ENCODE measurements at places on chromosomes 3 and 15.

GRCh38 chr3:139617672-139618268, 60.0 kb downstream of the NMNAT3 start:
- no peak for DNase-seq

DNA sequence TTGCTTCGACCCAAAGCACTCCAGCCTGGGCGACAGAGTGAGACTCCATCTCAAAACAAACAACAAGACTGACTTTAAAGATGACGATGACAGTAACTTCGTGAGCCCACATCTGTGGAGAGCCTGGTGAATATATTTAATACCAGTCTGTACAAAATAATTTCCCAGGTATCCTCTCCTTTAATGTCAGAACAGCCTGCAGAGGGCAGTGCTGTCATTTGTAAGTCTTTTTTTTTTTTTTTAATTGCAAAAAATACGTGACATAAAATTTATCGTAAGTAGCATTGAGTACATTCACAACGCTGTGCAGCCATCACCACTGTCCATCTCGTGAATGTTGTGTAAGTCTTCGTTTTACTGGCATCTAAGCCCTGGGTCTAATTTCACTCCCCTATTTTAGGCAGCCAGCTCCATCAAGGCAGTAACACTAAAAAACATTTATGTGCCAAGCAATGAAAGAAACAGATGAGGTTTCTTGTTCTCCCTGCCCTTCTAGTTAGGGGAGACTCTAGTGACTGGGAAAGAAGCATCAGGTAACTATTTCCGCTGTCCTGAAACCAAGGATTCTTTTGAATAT, 1.4 kb downstream of the HTD2 start:
- DNase-seq, result no peak

DNA sequence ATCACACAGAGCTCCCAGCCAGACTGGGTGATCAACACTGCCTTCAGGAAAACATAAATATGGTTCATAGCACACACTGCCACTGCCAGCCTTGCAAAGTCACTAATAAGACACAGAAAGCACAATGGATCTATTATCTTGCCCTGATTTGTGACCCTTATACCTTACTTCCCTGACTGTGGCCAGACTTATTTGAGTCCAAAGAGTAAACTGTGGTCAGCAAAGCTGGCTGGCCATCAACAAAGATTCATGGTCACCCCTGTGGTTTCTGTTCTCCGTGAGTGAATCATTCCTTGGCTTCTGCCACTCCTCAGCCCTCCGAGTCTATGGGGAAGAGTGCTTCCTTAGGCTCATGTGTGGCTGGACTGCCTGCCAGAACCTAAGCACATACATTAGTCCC, 437.7 kb downstream of the RAP2B start:
- peak; percentile 70 for DNase-seq

- DNase-seq, result no peak
Observed at GRCh38 chr3:13074006-13074375, 762 bp upstream of the IQSEC1 start.

GRCh38 chr3:183031826-183032225, 51.5 kb upstream of the DCUN1D1 start:
- DNase-seq, result no peak

GRCh38 chr3:195282961-195283360, 12.0 kb upstream of the XXYLT1 start:
- no peak for DNase-seq

- DNase-seq, result no peak
Observed at GRCh38 chr3:136177876-136178275, 18.3 kb downstream of the MSL2 start.

GRCh38 chr3:188863999-188864406, 307.8 kb upstream of the TPRG1 start:
- peak; percentile 53 for DNase-seq

DNA sequence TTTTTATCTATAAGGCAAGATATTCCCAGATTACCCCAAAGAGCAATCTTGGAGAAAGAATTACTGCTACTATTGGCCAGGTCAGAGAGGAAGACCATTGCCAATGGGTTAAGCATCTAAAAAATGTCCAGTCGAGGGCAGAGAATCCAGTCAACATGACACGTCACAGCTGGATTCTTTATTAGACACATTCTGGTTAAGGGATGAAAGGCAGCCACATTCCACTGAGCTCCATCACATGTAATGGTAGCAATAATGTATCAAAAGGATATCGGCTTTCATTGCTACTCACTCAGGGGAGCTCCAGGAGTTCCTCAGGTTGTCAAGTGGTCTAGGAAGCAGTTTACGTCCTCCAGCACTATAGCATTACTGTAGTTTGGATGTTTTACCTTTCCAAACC, 421.1 kb downstream of the PLOD2 start:
- DNase-seq, result no peak

GRCh38 chr3:17030956-17031652, 146.3 kb downstream of the PLCL2 start:
- DNase-seq, result no peak

DNA sequence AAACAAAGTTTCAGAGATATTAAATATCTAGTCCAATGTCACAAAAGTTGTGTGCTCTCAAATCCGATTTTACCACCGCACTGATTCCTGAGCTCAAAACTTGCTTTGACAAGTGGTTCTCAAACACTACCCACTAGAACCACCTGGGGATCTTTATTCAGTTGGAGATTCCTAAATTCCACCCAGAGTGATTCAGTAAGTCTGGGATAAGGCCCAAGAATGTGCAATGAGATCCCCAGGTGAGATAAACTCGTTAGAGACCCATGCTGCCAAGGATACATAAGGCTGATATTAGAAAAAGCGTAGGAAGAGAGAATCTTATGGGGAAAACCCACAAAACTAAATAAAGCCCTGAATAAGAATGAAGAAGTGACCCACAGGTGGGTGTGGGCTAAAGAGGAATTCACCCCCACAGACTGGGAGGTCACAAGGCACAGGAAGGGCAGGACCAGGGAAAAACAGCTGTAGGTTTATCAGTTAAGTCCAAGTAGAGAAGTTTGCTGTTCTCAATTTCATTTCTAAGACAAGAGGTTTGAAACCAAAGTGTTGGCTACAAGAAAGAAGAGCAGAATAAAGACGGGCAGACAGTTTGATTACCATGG, 11.5 kb upstream of the RPS17 start:
- DNase-seq, result no peak

- DNase-seq, result no peak
Observed at GRCh38 chr3:59411694-59412093, 361.9 kb upstream of the CFAP20DC start.

GRCh38 chr3:171690281-171690680, 120.0 kb downstream of the PLD1 start:
- DNase-seq, result no peak

GRCh38 chr15:47384341-47384740, 333.0 kb upstream of the SEMA6D start:
- peak; percentile 34 for DNase-seq

DNA sequence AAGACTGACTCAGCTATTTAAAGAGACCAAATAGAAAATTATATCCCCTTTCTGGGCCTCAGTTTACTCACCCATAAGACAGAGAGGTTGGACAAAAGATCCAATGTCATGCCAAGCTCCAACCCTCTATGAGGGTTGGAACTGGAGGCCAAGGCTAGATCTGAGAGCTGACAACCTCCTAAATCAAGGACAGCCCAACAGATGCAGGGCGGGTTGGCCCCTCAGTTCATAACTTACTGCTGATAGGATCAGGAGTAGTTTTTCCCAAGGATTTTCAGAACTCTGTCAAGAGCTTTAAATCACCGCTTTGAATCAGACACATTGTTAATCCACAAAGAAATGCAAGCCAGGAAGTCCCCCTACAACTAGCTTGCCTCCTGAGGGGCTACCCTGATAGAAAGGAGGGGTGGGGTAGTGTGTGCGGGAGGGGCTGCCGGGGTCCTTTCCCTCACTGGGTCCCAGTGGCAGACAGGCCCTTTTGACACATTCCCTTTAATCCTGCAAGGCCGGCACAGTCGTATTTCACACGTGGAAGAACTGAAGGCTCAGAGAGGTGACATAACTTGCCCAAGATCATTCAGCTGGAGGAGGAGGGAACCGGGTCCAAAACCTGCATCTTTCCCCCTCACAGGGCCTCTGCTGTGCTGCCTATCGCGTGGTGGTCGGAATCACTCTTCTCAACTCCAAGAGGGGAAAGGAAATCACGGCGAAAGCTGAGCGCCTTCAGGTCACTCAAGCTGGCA, 21.4 kb downstream of the BMF start:
- no peak for DNase-seq

- no peak for DNase-seq
Observed at GRCh38 chr15:38975282-38975990, 410.8 kb upstream of the RASGRP1 start.

DNA sequence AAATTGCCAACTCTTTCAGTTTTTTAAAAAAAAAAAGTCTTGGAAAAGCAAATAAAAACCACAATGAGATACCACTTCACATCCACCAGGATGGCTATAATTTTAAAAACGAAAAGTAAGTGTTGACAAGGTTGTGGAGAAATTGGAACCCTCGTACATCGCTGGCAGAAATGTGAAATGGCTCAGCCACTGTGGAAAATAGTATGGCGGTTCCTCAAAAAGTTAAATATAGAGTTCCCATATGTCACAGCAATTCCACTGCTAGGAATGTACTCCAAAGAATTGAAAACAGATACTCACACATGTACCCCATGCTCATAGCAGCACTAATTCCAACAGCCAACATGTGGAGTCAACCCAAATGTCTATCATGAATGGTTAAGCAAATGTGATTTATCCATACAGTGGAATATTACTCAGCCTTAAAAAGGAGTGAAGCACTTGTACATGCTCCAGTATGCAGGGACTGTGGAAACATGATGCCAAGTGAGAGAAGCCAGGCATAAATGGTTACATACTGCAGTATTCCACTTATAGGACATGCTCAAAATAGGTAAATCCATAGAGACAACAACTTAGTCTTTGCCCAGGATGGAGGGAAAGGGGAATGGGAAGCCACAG, 73.8 kb upstream of the PCSK6 start:
- DNase-seq, result no peak

GRCh38 chr3:141881702-141882101, 5.3 kb downstream of the ATP1B3 start:
- DNase-seq, result no peak

- no peak for DNase-seq
Observed at GRCh38 chr15:89136818-89137772, 48.8 kb downstream of the ABHD2 start.

DNA sequence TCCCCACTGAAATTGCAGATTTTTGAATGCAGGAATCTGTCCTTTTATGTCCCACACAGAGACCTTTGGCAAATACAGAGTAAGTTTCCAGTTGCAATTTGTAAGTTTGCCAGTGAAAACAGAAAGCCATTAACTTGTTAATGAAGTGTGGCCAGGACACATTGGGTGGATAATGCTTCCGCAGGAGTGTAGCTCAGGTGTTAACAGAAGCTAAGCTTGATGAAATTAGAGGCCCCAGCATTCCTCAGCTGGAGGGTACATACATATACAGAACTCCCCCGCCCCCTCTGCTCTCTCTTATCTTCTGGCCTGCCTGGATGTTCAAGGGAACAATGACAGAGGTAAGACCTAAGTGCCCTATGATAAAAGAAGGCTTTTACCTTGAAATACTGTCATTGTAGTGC, 8.1 kb upstream of the LRRC2 start:
- no peak for DNase-seq

GRCh38 chr3:32319607-32320006, 72.0 kb upstream of the CMTM7 start:
- DNase-seq, result no peak

GRCh38 chr15:32861174-32861573, 143.4 kb downstream of the GREM1 start:
- no peak for DNase-seq

DNA sequence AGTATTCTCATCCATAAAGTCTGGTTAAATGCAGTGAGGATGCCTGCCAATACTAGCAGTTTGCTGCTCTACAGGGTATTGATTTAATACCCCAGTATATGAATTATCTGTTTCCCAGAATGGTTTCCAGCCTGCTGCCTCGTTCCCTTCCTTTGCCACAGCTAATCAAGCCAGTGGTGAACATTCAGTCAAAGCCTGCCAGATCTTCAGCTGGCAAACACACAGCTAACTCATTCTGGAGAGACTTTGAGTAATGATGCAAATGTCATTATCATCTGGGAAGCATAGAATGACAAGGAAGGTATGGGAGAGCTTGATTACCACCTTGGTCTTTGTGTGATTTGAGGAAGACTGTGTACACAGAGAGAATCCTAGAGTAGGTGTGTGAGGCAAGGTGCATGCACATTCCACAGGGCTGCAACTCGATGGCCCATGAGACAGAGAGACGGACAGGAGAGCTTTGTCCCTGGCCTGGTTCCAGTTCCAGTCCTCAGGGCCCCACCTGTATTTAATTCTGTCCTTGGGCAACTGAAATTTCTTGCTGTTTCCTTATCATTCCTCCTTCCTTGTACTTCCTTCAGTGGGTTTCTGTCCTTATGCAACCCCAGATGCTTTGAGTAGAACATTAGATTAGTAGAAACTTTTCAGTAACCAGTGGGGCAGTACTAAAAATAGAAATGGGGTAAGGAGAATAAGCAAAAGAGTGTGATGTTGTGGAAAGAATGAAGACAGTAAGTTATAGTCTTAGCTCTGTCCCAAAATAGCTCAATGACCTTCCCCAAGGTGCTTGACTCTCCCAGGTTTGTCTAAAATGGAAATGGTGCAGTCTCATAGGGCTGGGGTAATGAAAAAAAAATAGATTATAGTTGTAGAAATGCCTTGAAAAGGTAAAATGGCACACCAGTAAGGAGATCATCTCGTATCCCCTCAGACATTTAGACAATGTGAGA, 72.5 kb downstream of the MITF start:
- DNase-seq, result no peak

DNA sequence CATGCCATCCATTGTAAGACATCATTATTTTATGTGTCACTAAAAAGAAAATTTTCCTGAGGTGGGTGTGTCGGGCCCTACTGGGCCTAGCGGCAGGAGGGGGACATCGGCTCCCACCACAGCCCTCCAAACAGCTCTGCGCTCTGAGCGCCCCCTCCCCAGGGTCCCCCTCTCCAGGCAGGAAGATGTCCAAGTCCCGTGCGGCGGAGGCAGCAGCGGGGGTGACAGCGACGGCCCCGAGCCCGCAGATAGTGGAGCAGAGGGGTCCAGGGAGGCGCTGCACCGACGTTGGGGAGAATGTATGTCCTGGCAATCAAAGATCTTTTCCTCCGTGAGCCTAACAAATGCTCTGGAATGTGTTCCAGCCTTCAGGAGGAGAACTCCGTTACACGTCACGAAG, 24.3 kb downstream of the GPR160 start:
- no peak for DNase-seq

All from BJ (cell line).